ENCODE measurements at places on chromosomes 7 and 10.
A peak's percentile ranks its signal among the peaks of the same experiment; 100 is the strongest.

DNA sequence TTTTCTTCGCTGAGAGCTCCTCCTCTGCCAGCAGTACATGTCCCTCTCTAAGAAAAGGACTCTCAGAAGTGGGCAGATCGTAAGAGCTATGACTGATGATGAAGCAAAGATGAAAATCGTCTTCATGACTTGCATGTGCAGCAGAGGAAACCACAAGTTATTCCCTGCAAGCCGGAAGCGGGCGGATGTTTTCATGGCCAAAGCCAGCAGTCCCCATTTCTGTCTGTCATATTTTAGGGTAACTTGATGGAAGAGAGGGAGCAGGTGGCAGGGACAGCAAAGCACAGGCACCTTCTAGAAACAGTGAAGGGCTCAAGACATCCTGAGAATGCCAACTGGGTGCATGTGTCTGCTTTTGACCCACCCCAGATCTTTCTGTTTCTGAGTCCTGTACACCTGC is 19.9 kb downstream of the KLF6 start:
- DNase-seq = no peak

DNA sequence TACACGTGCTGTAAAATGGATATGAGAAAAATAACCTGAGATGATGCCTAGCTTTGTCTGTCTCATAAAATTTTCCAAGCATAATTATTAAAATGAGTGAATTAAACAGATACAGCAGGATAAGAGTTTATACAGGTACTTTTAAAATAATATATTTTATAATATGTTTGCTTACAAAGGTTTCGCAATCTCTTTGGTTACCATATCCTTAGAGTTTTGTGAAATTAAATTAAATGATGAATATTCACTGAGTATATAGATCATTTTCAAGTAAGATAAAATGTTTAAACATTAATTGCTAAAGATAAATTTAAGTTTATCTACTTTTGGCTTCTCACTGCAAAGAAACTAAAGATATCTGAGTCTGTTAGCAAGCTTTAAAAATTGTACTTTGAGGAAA is 11.4 kb downstream of the SHTN1 start:
- DNase-seq = no peak

DNA sequence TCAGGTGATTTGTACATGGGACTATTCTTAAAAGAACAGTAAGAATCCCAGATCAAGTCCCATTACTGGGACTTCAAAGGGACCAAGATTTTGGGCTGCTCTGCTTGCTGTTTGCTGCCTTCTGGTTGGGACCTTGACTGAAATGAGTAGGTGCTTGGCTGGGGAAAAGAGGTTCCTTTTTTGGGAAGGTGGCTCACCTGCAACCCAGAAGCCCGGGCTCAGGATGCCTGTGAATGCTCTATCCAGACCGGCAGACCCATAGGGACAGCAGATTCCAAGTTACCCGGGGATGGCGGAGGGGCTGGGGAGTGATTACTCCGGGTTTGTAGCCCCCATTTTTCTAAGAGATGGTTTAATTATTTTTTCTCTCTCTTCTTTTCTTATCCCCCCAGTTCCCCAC is 104.0 kb downstream of the CPXM2 start:
- DNase-seq = no peak

DNA sequence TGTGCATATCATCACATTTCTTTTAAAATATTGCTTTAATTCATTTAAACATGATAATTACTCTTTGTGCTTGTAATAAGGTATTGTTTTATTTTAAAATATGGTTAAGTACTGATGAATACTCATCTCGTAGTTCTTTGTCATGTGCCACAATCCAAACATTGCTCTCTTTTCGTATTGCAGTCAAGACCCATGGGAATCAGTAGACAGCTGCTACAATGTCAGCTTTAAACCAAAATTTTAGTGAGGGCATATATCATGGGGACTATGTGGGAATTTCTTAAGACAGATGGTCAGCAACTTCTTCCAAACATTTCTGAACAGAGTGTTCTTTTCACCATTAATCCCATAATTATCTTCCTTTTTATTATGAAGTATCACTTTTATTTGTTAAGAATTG is 77.2 kb upstream of the FZD1 start:
- no peak for DNase-seq

- DNase-seq = no peak
These were observed 45.6 kb upstream of the PURB start for GRCh38 chr7:44930921-44931320.

DNA sequence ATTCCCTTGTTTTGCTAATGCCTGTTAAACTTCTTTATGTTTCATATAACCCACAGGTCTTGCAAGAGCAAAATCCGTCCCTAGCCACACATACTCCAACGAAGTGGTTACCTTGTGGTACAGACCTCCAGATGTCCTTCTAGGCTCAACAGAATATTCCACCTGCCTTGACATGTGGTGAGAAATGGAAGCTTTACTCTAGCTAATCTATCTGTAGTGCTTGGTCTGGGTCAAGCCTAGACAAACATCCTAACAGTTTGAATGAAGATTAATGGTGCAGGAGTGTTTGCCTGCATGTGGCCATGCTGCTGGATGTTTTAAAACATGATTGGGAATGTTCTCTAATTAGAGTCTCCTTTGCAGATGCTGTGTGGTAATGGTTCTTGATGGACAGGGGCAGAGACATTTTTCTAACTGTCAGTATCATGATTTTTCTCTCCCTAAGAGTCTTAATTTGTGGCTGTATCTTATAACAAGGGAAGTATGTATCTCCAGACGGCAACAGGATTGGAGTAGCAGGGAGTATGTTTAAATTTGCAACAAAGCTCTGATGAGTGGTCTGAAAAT is 308.5 kb upstream of the FZD1 start:
- no peak for DNase-seq

- DNase-seq = no peak
These were observed 974.8 kb downstream of the SORCS3 start for GRCh38 chr10:105615715-105616365.

GRCh38 chr10:124899151-124899550 is 42.8 kb upstream of the ZRANB1 start:
- no peak for DNase-seq

- DNase-seq = peak; percentile 17
These were observed 326.0 kb upstream of the MTPN start for GRCh38 chr7:136303162-136303561.

GRCh38 chr7:2124604-2125345 is 108.0 kb downstream of the MAD1L1 start:
- no peak for DNase-seq

DNA sequence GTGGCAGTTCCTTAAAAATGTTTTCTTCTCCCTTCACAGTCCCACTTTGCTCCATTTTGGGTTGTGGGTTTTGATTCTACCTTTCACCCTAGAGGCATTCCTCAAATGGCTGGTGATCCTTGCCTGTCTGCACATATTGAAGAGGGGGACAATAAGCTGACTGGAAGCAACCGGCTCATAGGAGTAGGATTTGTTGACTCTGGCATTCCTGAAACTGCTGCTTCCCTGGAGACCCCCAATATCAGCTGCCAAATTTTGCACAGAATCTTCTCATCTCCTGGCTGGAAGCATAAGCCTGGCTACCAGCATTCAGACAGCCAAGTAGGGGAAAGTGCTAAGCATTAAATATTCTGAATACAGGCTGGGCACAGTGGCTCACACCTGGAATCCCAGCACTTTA is 53.7 kb downstream of the KIF5B start:
- DNase-seq = no peak

DNA sequence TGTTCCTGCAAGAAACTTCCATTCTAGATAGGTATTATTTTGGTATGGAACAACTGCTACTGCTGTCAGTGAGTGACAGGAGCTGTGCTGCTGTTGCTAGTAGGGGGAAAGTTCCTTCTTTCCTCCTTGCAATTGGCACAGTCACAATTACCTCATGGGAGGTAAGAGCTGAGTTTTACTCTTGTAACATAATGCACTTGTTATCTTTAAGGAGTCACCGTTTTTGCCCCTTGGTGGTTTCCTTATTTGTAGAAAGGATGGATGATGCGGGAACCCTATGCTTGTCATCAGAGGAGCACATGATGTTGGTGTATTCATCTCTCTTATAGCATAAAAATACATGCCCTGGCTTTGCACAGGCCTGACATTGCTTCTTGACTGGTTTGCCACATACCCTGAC is 234.7 kb upstream of the NPY start:
- DNase-seq = no peak

DNA sequence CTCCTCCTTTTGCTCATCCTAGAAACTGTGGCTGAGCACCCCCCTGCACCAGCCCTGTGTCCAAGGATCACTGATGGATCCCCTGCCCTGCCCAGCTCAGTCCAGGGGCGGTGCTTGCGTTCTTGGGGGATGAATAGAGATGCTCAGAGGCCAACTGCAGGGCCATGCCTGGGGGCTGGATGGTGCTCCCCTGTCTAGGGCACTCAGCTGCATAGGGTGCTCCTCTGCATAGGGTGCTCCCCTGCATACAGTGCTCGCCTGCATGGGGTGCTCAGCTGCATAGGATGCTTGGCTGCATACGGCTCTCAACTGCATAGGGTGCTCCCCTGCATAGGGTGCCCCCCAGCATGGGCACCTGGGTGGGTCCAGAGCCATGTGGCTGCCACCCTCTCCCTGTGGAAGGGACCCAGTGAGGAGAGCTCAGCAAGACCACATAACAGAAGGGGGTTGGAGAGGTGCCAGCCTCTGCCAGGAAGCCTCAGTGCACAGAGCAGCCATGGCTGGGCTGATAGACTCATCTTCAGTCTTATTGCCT is 95.0 kb downstream of the BMS1 start:
- no peak for DNase-seq

DNA sequence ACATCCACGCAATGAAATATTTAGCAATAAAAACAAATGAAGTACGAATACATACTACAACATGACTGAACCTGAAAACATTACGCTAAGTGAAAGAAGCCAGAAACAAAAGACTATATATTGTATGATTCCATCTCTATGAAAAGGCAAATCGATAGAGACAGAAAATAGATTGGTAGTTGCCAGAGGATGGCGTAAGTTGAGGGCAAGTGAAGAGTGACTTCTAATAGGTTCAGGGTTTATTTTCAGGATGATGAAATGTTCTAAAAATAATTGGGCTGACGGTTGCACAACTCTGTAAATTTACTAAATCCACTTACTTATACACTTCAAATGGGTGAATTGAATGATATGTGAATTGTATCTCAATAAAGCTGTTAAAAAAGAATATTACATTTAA is 39.5 kb upstream of the TECTB start:
- DNase-seq = no peak

DNA sequence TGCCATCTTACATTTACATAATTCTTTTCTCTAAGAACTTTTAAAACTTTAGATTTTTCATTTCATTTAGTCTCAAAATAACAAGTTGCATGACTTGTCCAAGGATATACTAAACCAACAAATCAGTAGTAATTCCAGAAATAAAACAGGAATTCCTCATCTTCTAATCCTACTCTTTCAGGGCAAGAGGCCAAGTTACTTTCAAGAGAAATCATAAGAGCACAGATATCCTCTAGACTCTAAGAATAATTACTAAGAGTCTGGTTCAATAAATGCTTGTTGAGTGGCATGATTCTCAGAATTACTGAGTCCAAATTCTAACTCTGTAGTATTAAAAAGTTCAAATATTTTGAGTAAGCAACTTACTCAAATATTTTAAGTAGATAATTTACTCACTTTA is 12.9 kb downstream of the PDZD8 start:
- DNase-seq = peak; percentile 56

- no peak for DNase-seq
These were observed 154.8 kb downstream of the ARHGAP12 start for GRCh38 chr10:31773749-31774298.

- DNase-seq = no peak
These were observed 101.2 kb downstream of the NRP1 start for GRCh38 chr10:33233221-33233620.

DNA sequence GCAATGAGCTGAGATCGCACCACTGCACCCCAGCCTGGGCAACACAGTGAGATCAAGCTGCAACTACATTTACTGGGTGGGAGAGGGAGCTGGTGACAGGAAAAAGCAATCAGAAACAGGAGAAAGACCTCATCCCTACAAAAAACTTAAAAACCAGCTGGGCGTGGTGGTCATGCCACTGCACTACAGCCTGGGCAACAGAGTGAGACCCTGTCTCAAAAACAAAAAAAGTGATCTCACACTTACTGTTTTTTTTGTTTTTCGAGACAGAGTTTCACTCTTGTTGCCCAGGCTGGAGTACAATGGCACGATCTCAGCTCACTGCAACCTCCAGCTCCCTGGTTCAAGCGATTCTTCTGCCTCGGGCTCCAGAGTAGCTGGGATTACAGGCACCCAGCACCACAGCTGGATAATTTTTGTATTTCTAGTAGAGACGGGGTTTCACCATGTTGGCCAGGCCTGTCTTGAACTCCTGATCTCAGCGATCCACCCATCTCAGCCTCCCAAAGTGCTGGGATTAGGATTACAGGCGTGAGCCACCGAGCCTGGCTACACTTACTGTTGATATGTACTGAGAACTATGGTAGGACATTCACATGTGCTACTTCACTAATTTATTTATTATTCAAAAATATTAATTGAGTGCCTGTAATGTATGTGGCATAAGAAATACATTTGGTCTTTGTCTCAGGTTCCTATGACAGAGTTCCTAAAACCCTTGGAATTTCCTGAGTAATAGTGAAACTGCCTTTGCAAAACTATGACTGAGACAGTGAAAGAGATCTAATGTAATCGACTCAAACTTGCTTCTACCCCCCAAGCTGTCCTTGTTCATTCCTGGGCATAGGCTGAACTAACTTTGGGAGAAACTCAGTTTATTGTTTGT is 27.7 kb upstream of the NRBF2 start:
- peak; percentile 67 for DNase-seq

DNA sequence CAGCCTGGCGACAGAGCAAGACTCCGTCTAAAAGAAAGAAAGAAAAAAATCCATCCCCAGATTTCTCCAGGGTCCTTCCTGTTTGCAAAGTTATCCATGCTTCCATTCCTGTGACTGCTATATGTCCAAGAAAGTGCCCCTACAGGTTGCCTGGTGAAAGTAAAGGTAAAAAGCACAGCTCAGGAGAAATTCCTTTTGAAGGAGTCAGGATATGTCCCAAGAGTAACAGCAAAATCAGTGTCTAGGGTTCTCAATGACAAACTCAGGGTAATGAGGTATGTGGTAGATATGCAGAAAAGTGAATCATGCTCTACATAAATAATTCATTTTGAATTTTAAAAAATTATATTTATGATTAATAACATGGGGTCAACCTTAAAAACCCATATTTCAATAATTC is 91.5 kb downstream of the CTTNBP2 start:
- peak; percentile 29 for DNase-seq

DNA sequence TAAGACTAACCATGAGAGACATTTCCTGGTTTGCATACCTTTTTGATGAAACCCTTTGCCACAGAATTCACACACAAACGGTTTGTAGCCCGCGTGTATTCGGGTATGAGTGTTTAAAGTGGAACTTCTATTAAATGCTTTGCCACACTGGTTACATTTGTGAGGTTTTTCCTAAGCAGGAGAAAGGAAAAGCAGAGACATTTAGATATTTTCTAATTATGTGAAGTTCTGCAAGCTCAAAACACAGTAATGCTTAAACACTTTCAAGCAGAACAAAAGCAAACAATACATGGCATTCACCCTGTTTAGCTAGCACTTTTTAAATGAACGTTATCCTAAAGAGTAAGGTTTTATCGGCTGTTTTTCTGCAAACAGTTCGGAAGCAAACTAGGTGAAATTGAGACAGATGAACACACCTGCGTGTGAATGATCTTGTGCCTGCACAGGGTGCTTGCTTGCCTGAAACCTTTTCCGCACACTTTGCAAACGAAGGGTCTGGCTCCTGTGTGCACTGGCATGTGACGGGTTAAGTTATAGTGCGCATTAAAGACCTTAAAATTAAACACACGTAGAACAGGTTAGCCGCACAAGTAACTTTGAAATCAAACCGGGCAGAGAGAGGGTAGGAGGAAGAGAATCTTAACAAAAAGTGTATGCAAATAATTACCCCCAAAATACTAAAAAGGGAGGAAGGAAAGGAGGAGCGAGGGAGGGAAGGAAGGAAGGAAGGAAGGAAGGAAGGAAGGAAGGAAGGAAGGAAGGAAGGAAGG is 1.6 kb downstream of the FEZF1 start:
- no peak for DNase-seq

All from HCEC 1CT (cell line).